ENCODE measurements at places on chromosomes 7 and 10.

DNA sequence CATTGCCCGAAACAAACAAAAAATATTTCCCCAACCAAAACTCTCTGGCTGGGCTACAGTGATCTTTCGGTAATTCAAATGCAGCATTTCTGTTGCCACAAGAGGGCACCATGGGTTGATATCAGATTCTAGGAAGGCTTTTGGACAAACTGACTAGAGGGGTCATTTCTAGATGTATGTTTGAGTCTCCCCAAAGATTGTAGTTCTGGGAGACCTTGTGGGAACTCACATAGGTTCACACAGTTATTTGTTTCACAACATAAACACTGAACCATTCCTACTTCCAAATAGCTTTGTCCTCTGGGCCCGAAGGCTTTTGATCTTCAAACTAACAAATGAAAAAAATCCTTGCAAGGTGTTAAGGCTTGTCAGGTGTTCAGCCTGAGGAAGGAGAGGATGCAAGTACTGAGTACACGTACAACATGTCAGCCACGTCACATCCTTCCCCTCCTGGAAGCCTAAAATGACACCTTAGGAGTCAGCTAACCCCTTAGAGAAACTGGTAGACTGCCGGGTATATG, 37.0 kb upstream of the IL15RA start:
- DNase-seq: no peak

DNA sequence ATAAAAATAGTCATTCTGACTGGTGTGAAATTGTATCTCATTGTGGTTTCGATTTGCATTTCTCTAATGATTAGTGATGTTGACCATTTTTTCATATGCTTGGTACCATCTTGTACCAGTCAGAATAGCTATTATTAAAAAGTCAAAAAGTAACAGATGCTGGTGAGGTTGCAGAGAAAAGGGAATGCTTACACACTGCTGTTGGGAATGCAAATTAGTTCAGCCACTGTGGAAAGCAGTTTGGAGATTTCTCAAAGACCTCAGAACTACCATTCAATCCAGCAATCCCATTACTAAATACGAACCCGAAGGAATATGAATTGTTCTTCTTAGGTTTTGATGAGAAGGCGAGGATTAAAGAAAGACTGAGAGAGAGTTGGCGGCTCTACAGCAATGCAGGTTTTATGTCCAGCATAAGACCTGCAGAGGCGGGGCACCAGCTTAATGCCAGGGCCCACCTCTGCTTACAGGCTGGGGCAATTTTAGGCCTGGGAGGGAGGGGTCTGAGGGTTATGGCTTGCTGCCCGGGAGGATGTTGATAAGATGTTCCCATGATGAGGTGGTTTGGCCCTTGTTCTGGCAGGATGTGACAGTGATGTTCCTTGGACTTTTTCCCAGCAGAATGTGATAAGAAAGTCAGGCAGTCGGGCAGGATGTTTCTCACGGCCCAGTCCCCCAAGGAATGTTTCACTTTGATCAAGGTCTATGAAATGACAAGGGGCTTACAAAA, 74.4 kb downstream of the MEST start:
- DNase-seq: no peak

DNA sequence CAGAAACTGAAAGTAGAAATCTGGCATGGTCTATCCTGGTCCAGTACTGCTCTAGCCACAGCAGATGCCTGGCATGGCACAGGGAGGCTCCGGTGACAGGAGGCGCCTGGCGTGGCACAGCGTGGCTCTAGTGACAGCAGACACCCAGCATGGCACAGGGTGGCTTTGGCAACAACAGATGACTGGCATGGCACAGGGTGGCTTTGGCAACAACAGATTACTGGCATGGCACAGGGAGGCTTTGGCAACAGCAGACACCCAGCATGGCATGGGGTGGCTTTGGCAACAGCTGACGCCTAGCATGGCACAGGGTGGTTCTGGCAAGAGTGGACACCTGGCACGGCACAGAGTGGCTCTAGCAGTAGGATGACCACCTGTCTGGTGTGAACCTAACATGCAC, 480.5 kb upstream of the FOXK1 start:
- DNase-seq: no peak

- no peak for DNase-seq
Observed at GRCh38 chr7:69162931-69163670, 435.2 kb upstream of the AUTS2 start.

DNA sequence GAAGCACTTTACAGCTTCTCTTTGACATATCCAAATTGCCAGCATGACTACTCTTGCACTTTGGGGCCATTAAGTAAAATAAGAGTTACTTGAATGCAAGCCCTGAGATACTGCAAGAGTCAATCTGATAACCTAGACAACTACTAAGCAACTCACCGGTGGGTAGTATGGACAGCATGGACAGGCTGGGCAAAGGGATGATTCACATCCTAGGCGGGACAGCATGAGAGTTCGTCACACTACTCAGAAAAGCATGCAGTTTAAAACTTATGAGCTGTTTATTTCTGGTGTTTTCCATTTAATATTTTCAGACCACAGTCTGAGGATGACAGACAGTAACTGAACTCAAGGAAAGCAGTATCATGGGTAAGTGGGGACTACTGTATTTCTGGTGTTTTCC, 84.0 kb downstream of the ORC5 start:
- no peak for DNase-seq

DNA sequence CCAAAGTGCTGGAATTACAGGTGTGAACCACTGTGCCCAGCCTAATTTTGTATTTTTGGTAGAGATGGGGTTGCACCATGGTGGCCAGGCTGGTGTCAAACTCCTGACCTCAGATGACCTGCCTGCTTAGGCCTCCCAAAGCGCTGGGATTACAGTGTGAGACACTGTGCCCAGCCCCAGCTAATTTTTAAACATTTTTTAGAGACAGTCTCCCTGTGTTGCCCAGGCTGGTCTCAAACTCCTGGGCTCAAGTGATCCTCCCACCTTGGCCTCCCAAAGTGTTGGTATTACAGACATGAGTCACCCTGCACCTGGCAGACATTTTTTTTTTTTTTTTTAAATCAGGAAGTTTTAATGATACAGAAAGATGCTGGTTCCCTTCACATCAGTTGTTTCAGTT, 15.5 kb downstream of the DENND10 start:
- no peak for DNase-seq

DNA sequence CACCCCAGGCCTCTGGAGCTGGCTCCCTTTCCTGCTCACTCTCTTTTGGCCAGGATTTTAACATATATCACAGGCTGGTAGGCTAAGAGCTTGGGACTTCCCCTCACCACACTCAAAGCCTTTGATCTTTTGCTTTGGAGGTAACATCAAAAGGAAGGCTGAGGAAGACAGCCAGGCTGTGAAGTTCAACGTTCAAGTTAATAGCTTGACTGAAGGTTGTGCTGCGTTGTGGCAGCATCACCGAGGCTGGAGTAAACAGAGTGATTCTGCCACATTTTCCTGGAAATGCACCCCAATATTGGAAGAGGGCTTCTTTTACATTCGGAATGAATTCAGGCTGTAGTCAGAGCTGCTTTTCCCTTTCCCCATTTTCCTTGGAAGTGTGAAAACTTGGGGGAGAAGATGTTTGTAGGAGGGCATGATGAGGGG, 57.3 kb downstream of the TCF7L2 start:
- DNase-seq: no peak

- no peak for DNase-seq
Observed at GRCh38 chr7:99373091-99374066, 1.2 kb upstream of the ARPC1B start.

DNA sequence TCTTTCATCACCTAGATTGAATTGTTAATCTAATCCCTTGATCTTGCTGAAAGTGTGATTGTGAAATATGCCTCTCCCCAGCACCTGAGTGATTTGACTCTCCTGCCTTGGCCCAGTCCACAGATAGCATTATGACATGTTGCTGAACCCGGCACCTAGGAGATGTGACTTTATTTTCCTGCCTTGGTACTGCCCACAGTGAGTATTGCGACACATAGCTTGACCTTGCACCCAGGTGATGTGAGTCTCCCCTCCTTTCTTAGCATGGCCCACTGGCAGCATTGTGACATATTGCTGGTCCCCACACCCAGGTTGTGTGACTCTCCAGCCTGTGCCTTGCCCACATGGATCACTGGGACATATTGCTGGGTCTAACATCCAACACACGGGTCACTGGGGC, 32.5 kb upstream of the ZNF107 start:
- DNase-seq: no peak

- DNase-seq: no peak
Observed at GRCh38 chr10:27660268-27660667, 85.4 kb downstream of the MKX start.

GRCh38 chr10:1594372-1595241, 142.7 kb downstream of the ADARB2 start:
- no peak for DNase-seq

- DNase-seq: no peak
Observed at GRCh38 chr7:135774284-135774683, 25.7 kb upstream of the FAM180A start.

DNA sequence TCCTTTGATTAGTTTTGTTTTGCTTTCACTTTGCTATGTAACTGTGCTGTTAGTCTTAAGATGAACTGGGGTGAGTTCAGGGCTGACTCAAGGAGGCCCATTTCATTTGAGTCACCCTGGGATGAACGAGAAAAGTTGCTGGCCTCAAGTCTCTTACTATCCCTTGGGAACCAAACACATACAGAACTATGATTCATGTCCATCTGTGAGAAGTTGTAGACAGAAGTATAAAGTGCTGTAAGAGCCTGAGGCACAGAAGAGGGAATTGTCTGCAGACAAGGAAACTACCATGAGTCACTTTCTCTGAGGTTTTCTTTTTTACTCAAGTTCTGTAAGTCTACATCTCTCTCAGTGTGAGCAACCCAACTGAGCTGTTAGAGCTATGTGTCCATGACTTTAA, 179.8 kb upstream of the CSTF2T start:
- no peak for DNase-seq

GRCh38 chr10:49458869-49459268, 63.0 kb upstream of the DRGX start:
- no peak for DNase-seq

DNA sequence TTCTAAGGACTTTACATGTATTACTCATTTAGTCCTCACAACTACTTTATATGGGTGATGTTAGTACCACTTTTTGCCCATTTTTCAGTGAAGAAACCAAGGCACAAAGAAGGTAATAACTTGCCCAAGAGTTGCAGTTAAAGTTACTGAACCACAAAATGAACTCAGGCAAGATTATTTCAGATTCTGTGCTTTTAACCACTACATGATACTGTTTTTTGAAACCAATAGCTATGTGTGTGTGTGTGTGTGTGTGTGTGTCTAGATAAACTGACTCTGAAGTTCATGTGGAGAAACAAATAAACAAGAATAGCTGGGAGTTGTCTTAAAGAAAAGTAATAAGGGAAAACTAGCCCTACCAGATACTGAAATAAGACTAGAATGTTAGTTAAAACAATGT, 60.8 kb upstream of the OIT3 start:
- no peak for DNase-seq

DNA sequence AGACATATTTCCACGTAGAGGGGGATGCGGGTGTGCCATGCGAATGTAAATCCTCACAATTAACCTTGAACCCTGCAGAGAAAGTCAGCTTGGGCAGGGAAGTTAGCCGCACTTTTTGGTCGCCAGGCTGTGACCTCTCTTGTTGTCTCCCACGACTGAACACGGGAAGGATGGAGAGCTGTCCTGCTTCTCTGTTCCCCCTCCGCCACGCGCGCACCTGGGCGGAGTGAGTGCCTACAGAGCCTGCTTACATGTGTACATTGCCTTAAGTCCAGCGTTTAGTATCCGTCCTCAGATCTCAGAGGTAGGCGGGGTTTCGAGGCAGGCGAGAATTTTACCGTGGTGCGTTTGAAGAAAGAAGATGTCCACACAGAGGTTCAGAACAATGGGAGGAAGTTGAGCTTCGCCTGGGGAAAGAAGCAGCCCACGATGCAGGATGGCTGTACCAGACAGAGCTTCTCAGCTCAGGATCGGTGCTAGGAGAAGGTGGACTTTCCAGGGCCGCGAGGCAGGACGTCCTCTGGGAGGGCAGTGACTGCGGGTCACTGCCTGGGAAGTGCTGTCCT, 482 bp upstream of the ERCC6 start:
- DNase-seq: peak; percentile 3

DNA sequence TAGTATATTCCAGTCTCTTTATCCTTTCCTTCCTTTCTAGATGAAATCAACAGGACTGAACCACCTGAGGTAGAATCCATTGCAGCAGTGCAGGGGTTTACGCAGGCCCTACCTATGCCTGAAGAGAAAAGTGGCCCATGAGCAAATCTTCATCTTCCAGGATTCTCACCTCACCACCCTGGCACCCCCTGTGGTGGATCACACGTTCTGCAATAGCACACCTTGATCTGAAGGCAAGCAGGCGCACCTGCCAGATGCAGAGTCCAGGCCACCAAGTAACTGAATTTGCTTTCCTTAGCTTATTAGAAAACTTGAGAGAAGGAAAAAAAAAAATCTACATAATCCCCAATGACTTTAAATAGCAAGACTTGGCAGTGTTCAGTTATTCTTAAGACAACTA, 121.4 kb downstream of the PIP4K2A start:
- no peak for DNase-seq

DNA sequence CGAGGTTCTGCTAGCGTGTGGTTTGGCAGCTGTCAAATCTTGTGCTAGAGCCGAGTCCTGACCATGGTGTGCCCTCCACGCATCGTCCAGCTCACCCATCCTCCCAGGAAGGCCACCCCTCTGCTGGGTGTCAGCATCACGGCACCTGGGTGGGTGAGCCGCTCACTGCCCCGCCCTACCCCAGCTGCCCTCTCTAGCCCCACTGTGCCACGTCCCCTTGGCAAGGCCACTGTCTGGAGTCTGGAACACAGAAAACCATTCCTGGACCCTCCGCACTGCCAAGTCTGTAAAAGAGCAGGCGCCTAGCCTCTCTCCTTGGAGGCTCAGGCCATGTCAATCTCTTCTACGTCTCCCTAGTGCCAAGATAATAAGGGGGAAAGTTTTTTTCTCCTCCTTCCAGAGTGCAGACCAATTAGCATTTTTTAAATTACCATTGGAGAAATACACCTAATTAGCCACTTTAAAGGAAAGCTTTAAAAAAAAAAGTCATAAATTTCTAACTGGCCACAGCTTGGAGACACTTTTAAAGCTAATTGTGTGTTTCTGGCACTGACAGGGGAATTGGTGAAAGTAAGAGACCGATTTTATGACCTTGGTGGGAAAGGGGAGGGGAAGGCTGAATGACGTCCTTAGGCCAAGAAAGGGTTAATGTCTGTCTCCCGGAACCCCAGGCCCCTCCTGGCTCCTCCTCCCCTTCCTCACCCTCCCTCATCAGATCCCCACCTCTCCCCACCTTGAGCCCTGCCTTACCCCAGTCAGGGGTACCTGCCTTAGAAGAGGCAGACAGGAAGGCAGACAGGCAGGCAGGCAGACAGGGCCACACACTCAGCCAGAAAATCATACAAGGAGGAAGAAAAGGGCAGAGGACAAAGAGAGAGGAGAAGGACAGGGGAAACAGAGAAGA, 151.2 kb downstream of the PLXNA4 start:
- DNase-seq: no peak

- DNase-seq: no peak
Observed at GRCh38 chr10:120941501-120941900, 90.3 kb downstream of the WDR11 start.

GRCh38 chr10:68153473-68154210, 44.4 kb downstream of the MYPN start:
- no peak for DNase-seq

GRCh38 chr7:37448011-37448635, 541 bp downstream of the ELMO1 start:
- peak; percentile 42 for DNase-seq
